ENCODE measurements at places on chromosomes 1 and 21.

DNA sequence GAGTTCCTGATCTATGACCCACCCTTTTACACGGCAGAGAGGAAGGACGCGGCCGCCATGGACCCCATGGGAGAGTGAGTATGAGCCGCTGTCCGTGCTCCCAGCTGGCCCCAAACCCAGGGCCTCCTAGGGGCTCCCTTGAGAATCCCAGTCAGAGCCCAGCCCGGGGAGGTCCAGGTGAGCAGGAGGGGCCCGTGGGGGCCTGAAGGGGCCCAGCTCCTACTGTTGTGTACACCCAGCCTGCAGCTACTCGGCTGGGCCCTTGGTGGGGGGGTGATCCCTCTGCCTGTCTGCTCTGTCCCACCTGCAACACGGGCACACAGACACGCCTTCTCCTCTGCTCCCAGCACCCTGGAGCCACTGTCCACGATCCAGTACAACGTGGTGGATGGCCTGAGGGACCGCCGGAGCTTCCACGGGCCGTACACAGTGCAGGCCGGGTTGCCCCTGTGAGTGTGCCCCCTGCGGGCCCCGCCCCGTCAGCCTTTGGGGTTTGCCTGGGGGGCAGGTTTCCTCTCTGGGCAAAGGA, 28.6 kb upstream of the LRRC3 start:
- DNase-seq = no peak

- no peak for DNase-seq
Observed at GRCh38 chr1:10651389-10651766, 145.1 kb downstream of the CASZ1 start.

GRCh38 chr21:44925378-44925755, 4.7 kb upstream of the ITGB2 start:
- DNase-seq = no peak

GRCh38 chr1:227673441-227673840, 61.7 kb downstream of the JMJD4 start:
- no peak for DNase-seq

- DNase-seq = no peak
Observed at GRCh38 chr1:16718908-16719533, 21.3 kb upstream of the RNU1-4 start.

DNA sequence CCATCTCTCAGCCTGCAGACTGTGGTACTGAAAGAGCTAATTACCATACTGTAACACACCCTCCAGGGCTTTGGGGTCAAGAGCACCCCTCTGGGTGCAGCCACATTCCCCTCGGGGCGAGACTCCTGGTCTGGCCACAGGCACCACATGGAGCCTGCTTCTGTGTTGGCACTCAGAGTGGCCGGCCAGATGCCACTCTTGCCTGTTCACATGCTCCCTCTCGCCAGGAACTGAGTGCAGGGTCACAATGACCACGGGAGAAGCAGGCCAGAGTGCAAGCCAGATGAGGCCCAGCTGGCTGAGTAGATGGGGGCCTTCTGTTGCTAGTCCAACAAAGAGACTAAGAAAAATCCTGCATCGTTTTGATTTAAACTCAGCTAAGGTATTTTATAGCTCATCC, 864.0 kb downstream of the KCNT2 start:
- no peak for DNase-seq

- no peak for DNase-seq
Observed at GRCh38 chr1:17287130-17287776, 20.7 kb upstream of the PADI4 start.

DNA sequence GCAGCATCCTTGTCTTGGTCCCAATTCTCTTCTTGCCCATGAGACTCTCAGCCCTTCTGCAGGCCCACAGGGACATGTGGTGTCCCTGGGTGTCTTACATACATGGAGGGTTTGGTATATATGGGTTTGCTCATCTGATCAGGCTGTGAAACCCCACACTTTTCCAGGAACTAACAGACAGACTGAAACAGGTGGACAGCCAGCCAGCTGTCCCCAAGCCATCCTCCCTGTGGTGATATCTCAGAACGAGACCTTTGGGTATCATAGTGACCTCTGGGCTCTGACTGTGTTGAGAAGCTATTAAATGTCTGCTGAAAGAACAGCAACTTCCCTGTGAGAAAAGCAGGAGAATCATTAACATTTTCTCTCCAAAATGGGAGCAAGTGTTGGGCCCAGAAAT, 115.5 kb upstream of the PAXBP1 start:
- no peak for DNase-seq

DNA sequence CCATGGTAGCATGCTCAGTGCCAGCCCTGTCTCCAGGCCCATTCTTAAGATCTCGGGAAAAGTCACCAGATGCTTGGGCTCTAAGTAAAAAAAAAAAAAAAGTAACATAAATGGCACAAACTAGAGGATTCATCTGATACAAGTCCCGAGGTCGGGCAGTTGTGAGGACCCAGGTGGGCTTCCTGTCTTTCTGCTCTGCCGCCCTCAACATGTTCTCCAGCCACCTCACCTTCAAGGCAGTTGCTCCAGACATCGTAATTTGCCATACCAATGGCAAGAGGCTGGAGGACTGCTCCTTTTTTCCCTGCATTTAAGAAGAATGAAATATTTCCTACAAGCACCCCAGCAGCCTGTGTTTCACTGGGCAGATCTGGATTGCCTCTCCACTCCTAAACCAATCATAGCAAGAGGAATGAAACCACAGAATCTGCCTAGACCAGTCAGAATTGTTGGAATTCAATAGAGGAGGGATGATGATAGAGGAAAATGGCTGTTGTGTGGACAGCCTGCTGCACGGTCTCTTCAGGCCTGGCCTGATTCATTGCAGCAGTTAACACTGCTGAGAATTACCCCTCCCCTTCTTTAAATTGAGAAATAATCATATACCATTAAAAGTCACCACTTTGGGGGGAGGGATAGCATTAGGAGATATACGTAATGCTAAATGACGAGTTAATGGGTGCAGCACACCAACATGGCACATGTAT, 5.4 kb downstream of the HMGN2 start:
- no peak for DNase-seq

Data from stimulated activated CD8-positive, alpha-beta memory T cell treated with anti-CD3 and anti-CD28 coated beads, Interleukin-4, amount 100 ng/mL, for 4 hours (primary cell).